ENCODE measurements at places on chromosomes 13 and 19.

DNA sequence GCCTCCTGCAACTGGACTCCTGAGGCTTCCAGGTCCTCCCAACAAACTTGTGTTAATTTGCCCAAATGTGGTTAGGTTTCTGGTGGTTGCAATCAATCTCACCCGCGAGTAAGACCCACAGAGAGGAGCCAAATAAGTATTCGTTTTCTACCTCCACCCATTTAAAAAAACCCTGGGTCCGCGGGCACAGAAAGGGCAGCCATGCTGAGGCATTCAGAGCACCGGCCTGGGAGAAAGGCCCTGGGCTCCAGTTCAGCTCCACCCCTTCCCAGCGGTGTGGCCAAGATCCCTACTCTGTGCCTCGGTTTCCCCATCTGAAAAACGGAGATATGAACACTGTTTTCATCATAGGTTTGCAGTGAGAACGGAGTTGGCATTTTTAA, 56.9 kb downstream of the PEPD start:
- no peak for DNase-seq

- DNase-seq: no peak
Observed at GRCh38 chr19:42229855-42230351, 9.8 kb downstream of the ZNF526 start.

DNA sequence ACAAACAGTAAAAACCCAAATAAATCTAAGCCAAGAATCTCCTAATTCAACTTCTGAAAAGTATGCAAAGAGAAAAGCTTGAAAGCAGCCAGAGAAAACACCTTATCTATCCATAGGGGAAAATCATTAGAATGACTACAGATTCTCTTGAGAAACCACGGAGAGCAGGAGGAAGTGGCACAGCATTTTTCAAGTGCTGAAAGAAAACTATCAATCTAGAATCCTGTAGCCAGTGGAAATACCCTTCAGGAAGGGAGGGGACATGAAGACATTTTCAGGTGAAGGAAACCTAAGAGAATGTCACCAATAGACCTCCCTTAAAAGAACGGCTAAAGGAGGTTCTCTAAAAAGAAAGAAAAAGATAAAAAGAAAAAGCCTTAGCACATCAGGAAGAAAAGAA, 66.2 kb upstream of the XPO4 start:
- no peak for DNase-seq

DNA sequence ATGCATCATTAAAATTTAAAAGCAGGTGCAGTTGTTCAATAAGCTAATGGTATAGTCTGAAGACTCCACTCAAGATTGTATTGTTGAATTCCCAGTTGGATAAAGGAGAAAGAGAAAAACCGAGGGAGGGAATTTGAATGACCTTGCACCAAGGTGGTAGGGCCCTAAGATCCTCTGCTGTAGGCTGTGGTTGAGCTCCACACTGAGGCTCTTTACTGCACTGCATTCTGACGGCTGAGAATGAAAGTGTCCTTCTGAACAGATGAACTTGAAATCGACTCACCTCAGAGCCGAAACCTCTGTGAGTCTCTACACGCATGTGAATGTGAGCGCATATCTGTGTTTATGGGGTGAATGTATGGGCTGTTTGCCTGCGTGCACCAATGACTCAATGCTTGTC, 388.9 kb upstream of the DACH1 start:
- no peak for DNase-seq

- DNase-seq: no peak
Observed at GRCh38 chr13:88074794-88075510, 403.8 kb downstream of the SLITRK5 start.

DNA sequence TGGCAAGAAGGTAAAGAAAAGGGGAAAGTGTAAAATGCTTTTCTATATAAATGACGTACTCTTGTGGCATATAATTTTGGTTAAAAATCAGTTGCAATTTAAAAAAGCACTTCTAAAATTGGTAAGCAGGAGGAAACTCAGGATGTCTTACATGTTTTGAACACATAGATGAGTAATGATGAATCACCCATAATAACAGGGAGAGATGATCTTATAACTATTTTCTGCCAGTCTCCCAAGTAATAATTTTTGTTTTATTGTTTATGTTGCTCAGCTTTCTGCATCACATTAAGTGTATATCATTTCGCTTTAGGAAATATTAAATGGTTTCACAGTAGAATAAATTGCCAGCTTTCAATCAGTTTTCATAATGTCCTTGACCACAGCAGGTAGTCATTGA, 1430.7 kb upstream of the PCDH20 start:
- DNase-seq: no peak

GRCh38 chr19:46954993-46955812, 64.4 kb upstream of the NPAS1 start:
- no peak for DNase-seq

- DNase-seq: peak; percentile 12
Observed at GRCh38 chr19:372306-372890, 27.8 kb upstream of the MIER2 start.

DNA sequence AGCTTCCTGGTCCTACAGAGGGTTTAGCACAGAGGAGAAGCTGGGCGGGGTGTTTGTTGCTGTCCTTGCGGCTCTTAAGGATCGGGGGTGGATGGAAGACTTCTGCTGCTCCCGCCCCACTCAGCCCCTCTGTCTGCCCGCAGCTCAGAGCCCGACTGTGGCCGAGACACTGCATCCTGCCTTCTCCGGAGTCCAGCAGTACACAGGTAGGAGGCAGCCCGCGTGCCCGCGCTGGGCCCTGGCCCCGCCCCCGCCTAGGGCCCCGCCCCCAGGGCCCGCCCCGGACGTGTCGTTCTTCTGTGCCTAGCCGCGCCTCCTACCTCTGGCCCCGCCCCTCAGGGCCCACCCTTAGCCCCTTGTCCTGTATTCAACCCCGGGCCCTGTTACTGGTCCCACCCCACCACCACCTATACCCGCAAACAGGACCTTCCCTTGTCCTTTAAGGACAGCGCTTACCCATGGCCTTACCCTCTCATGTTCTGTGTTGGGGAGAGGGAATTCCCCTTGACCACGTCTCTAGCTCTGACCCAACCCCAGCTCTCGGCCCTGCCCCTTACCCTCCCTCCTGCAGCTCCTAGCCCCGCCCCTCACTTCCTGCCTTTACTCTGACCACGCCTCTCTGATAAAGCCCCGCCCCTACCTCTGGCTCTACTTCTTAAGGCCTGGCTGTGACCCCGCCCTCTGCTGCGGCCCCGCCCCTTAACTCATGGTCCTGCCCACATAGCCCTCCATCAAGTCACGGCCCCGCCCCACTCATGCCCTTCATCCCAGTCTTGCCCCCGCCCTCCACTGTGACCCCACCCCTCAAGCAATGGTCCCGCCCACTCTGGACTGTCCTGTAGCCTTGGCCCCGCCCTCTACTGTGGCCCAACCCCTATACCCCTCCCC, 60.5 kb downstream of the CELF5 start:
- DNase-seq: no peak

- DNase-seq: no peak
Observed at GRCh38 chr13:23563085-23563845, 6.9 kb upstream of the TNFRSF19 start.

GRCh38 chr19:47109541-47110375, 3.8 kb downstream of the ZC3H4 start:
- DNase-seq: no peak

- no peak for DNase-seq
Observed at GRCh38 chr19:48613024-48613851, 1.6 kb downstream of the FAM83E start.

GRCh38 chr13:41411060-41411459, 46.3 kb upstream of the RGCC start:
- DNase-seq: no peak

GRCh38 chr19:39937094-39937720, 2.8 kb upstream of the FCGBP start:
- DNase-seq: no peak

- DNase-seq: no peak
Observed at GRCh38 chr19:44668985-44669764, 2.1 kb upstream of the CEACAM19 start.

GRCh38 chr19:8466018-8466417, 21.2 kb downstream of the HNRNPM start:
- DNase-seq: no peak

GRCh38 chr13:30618186-30618929, 638 bp downstream of the USPL1 start:
- DNase-seq: no peak

- no peak for DNase-seq
Observed at GRCh38 chr13:74017301-74018061, 116.7 kb downstream of the KLF12 start.

DNA sequence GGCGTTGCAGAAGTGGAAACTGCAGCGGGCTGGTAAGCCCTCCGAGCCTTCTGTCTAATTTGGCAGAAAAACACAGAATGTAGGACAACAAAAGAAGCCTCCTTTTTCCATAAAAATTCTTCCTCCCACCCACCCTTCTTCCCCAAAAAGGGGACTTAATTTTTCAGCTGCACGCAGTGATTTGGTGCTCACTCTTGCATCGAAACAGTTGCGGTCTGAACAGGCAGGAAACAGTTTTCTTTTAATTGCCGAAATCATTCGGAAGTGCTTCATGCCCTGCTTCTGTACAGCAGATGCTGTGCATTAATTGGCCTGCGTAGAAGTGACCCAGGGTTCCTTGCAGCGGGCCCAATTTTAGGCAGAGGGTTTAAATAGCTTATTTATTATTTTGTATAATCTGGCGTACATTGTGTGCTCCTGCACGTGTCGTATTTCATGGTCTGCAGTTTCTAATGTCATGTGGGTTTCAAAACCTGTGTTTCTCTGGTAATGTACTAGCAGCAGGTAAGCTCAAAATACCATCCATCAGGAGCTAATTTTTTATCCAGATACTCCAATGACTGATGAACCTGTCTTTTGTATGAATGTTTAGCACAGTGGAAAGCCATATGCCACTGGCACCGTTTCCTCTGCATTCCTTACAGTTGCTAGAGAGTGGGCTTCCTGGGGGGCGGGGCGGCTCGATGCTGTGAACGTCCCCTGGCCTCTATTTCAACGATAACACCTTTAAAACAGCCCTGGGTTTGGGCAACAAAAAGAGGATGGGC, 66.6 kb downstream of the GGACT start:
- no peak for DNase-seq

DNA sequence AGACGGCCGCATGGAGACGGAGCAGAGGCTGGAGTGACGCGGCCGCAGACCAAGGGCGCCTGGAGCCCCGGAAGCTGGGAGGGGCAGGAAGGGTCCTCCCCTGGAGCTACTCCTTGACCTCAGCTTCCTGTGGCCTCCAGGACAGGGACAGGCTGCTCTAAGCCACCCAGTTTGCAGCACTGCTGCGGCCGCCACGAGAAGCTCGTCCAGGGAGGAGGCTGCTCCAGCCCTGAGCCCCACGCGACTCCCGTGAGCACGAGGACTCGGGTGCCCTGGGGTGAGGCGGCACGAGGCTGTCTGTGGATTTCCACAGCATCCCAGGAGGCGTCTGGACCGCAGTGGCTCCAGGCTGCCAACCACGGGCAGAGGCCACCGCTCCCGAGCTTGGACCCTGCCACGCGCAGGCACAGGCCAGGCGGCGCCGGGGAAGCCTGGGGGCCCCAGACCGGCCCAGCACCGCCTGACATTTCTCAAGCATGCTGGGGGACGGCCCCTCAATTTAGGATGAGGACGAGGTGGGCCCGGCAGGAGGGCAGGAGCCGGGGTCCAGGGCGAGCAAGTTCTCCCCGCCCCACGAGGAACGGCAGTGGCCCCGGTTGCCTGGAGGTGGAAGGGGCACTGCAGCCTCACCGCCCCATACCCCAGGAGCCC, 10.7 kb downstream of the SBNO2 start:
- no peak for DNase-seq

GRCh38 chr13:26929971-26930730, 169.6 kb upstream of the GPR12 start:
- no peak for DNase-seq

GRCh38 chr19:19214159-19214490, 2.4 kb downstream of the NCAN start:
- no peak for DNase-seq

GRCh38 chr19:46497773-46498172, 2.1 kb upstream of the PNMA8B start:
- DNase-seq: no peak

- no peak for DNase-seq
Observed at GRCh38 chr19:8655340-8655709, 24.9 kb downstream of the NFILZ start.

GRCh38 chr13:111248822-111249221, 71.6 kb upstream of the TEX29 start:
- DNase-seq: no peak

DNA sequence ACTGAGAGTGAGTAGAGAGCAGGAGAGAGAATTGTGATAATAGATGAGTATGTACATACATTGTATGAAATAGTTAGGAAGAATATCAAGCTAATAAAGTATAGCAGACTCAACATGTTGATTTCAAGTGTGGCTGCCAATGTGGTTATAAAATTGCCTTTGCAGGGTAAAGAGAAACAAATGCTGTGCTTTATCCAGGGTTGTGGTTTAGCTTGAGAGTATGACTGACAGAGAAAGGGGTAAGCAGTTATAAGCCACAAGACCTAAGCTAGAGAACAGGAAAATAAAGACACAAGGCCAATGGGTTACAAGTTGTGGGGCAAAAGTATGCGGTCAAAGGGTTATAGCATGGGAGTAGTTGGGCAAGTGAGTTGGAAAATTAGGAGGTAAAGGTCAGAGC, 1217.5 kb downstream of the DIAPH3 start:
- DNase-seq: no peak

DNA sequence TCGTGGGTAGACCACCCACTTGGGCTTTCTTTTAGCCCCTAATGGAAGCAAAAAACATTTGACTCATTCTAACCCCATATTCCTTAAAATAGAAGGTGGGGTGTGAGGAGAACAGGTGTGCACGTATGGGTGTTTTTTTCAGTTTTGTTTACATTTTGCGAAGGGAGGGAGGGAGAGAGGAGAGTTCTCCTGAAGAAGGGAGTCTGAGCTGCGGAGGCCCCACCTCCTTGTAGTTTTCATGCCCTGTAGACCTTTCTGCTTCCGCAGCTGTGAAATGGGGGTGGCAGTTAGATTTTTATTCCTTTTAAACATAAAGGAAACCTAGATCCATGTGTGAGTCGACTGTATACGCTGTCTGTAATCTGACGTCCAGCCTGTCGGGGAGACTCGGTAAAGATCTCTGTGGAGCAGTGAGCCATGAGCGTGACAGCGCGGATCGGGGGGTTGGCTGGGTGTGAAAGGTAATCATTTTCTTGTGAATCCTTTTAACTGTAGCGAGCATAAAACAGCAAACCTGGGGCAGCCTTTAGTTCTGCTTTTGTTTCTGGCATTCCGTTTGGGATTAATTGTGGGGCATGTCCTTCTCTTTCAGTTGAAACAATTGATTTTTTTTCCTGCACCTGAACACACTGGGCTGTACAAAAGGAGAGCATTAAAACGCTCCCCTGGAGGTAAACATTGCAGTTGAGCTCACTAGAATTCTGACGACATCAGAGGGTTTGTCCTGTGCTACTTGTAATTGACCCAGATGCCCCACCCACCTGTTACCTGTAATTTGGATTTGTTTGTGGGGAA, 2.3 kb downstream of the UPF1 start:
- DNase-seq: no peak

- no peak for DNase-seq
Observed at GRCh38 chr19:37941782-37942515, 34.9 kb downstream of the SIPA1L3 start.

Data from AG04449 (cell line).